ENCODE measurements at places on chromosomes 4 and X.

DNA sequence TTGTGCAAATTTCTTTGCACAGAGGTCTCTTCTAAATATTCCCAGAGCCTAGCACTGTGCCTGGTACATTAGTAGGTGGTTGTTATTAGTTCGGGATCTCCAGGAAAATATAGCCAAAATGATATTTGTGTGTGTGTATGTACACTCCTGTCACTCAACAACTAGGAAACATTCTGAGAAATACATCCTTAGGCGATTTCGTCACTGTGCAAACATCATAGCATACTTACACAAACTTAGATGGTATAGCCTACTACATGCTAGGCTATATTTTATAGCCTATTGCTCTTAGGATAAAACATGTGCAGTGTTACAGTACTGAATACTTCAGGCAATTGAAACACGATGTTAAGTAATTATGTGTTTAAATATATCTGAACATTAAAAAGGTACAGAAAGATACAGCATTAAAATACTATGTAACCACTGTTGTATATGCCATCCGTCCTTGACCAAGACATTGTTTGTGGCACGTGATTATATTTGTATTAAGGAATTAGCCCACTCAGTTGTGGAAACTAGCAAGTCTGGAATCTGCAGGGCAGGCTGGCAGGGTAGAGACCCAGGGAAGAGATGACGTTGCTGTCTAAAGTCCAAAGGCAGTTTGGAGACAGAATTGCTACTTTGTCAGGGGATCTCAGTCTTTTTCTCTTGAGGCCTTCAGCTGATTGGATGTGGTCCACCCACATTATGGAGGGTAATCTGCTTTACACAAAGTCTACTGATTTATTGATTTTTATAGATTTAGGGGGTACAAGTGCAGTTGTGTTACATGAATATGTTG lies 106.9 kb downstream of the COL4A6 start:
- DNase-seq = no peak

DNA sequence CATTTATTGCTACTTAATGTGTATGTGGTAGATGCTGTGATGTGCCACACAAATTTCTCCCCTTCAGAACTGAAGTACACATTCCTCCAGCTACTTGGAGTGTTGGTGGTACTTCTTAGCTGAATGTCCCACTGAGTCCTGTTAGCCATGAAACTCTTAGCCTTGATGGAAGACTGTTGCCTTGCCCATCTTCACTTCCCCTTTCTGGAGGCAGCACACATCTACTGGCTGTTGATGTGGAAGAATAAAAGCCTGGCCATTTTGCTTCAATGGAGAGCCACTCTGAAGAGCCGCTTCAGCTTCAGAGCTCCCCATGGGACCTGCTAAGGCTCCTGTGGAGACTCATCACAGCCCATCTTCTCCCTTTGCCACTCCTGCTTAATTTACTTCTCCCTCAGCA lies 157.7 kb upstream of the PITX2 start:
- DNase-seq = no peak

- no peak for DNase-seq
These were observed 191.3 kb upstream of the GATB start for GRCh38 chr4:151952137-151952536.

DNA sequence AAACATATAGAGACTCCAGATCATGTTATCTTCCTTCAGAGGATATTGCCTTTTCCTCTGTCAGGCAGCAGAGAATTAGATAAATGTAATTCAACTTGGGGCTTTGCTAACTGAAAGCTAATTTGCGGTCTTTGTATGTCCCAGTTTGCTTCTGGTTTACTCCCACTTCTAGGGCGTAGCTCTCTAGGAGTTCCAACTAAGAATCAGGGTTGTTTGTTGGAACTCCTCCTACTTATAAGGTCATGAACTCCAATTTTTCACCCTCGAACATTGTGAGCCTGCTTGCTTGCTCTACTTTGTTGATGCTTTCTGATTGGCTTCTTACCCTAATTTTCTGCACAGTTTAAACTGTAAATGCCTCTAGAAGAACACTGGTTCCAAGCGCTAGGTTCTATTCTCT lies 66.1 kb downstream of the FMR1NB start:
- DNase-seq = no peak

DNA sequence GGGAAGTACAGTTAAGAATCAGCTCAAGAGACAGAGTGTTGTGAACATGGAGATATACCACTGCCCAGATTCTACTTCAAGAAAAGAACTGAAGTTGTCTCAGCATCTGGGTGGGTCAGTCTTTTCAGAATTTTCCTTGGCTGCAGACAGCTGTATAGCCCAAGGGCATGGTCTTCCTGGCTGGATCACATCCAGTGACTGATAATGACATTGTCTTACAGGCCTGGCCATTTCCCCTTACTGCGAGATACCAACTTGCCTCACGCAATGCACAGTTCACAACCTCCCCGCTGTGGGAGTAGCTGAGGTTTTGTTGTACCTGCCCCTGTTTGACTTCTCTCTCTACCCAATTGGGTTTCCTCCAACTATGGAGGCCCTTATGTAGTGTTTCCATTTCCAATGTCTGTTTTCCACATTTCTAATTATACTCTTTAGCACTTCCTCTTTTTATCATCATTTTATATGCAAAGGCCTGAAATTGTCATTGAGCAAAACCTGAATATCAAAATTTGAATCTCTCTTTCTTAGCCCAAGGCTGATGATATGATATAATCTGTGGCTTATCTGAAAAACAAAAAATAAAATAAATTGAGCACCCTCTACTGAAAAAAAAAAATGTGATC lies 209.1 kb downstream of the NAF1 start:
- DNase-seq = no peak

GRCh38 chrX:82627568-82627967 lies 880.5 kb upstream of the POU3F4 start:
- DNase-seq = no peak

DNA sequence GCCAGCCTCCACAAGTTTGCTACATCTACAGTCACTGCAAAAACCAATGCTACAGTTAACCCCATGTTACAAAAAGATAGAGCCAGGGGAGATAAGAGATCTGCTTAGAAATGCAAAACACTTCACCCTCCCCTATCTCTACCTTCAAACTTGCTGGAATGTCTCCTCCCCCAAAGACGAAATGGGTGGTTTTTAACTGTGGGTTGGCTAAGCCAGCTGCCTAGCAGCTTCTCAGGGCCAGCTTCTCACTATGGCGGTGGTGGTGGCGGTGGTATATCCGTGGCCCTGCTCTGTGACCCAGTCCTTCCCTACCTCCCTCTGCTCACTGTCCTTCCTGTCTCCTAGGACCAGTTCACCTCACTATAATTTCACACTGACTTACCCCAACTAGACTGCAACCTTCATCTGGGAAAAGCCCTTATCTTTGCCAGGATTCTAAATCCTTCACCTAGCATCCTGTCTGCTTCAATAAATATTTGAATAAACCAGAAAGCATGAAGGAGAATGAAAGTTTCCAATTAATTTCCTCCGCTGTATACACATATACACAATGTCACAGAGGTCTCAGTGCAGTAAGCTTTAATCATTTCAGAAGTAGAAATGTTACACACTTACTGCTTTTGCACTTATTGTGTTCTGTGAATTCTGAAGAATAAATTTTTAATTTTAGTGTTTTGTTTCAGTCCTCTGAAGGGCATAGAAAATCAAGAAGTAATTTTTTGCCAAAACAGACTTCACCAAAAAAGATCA lies 46.3 kb downstream of the SH3KBP1 start:
- no peak for DNase-seq

DNA sequence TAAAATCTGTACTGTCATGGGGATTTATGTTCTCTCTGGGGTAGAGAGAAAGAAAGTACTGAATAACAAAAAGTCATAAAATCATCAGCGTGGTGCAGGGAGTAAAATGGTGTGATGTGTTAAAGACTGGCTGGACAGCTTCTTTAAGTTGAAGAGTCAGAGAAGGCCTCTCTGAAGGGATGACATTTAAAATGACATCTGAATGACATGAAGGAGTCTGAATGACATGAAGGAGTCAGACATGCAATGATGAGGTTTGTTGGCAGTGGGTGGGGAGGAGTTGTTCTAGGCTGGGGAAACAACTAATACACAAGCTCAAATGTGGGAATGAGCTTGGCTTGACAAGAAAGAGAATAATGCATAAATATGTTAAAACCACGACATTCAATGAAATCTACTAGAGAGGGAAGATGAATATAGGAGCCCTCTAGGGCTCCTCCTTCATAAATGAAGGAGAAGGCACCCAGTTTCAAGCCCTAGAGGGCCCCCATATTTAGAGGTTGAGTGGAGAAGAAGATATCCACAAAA lies 63.9 kb upstream of the KIT start:
- no peak for DNase-seq
